ENCODE measurements at places on chromosomes 4 and X. TPM values are rescaled to one million over a fixed set of nuclear protein-coding genes. Genes with fewer than 3 reads are reported as not detected.

The PHEX gene
- total RNA-seq = 0.73 TPM

DNA sequence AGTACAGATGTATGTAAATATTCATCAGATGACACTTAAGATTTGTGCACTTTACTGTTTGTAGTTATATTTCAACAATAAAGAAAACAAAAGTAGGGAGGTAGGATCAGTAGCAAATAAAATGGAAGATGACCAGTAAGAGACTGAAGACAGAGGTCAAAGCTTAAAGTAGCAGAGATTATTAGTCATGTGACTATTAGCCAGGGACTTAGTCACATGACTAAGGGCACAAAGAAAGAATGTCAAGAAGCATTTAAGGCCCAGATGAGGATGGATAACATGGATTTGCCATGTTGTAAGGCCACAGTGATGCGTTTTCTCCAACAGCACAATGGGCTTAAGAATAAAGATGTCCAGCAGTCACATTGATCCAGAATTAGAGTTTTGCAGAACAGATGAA, 479.6 kb downstream of the BCOR start:
- H3K27me3 ChIP-seq = no peaks in the 10 kb centered on the region
- no peaks in the 10 kb centered on the region for H3K4me1 ChIP-seq
- H3K4me3 ChIP-seq = no peak overlapping the region
- no peak overlapping the region for H3K27ac ChIP-seq
- DNase-seq = no peak

The DCHS2 gene
- total RNA-seq = 0.45 TPM

The BMPR1B gene
- total RNA-seq = 4.8 TPM

The CYLC1 gene
- total RNA-seq = not detected

- no peaks in the 10 kb centered on the region for H3K4me1 ChIP-seq
- DNase-seq = no peak
- H3K36me3 ChIP-seq = no peaks in the 10 kb centered on the region
- no peak overlapping the region for H3K27ac ChIP-seq
- no peak overlapping the region for H3K4me3 ChIP-seq
These were observed 36.9 kb downstream of the MORC4 start for GRCh38 chrX:106963111-106963510.

DNA sequence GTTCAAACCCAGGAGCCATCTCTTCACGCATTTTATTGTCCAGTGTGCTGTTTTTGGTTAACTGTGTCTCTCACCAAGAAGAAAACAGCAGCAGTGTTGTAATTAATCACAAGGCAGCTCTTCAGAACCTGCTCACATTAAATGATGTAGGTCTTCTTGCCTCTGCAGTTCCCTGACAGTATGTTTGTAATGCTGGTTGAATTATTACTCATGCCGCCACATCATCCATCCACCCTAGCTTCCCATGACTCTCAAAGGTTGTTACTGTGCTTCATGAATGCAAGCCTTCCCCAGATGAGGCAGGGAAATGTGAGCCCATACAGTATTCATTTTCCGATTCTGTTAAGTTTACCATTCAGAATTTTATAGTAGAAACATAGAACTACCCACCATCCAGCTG, 17.4 kb downstream of the TLR10 start:
- H3K4me3 ChIP-seq = no peak overlapping the region
- H3K27ac ChIP-seq = no peak overlapping the region
- no peaks in the 10 kb centered on the region for H3K27me3 ChIP-seq

The ATP2B3 gene
- total RNA-seq = 0.05 TPM

DNA sequence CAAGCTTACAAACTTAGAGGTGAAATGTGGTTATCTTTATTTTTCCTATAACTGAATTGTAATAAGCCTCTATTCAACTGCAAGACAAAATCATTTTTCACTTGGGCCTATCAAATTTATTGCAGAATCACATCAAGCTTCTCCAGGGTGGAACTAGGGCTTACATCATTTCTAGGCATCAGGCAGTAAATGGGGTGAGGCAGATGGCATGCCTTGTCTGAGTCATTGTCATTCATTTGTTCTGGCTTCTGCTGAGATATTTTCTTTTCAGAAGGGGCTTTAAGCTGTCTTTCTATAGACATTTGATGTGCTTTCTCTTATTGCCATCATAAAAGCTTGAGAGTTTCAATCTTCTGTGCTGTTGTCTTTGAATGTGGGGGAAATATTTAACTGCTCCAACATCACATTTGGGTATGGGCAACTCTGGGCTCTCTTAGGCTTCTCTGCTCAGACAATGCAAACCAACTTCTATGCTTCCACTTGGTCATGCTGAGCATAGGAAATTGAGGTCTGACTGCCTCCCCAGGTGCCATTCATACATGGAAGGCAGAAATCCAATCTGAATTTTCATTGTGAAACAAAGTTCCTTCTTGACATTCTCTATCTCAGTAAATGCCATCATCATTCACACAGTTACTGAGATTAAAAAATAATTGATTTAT, 225.8 kb upstream of the GIMD1 start:
- H3K4me3 ChIP-seq = no peak overlapping the region
- H3K36me3 ChIP-seq = no peaks in the 10 kb centered on the region
- H3K4me1 ChIP-seq = no peaks in the 10 kb centered on the region
- no peak overlapping the region for H3K27ac ChIP-seq
- no peaks in the 10 kb centered on the region for H3K27me3 ChIP-seq

The PRDM5 gene
- 40.5 TPM for total RNA-seq

GRCh38 chr4:187767158-187767557, 228.4 kb upstream of the ZFP42 start:
- no peaks in the 10 kb centered on the region for H3K36me3 ChIP-seq
- H3K4me1 ChIP-seq = no peaks in the 10 kb centered on the region
- no peak overlapping the region for H3K27ac ChIP-seq
- no peaks in the 10 kb centered on the region for H3K27me3 ChIP-seq
- no peak for DNase-seq

DNA sequence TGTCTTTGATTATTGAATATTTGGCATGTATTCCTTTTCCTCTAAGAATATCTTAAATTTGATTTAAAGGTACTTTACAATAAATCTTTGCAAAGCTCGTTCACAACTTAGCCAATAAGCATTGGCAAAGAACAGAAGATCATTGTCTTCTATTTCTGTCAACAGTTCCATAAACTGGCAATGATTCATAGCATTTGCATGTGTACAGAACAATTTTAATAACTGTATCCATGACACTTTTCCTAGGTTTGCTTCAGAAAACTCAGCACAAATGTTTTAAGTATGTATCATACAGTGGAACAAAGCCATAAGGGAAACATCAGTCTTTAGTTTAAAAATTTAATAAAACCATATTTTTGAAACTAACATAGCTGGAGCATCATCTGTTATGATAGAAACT, 462.7 kb upstream of the RPS6KA3 start:
- H3K4me1 ChIP-seq = no peaks in the 10 kb centered on the region
- no peaks in the 10 kb centered on the region for H3K27me3 ChIP-seq
- H3K27ac ChIP-seq = no peak overlapping the region
- no peak for DNase-seq
- no peak overlapping the region for H3K4me3 ChIP-seq
- no peaks in the 10 kb centered on the region for H3K36me3 ChIP-seq

DNA sequence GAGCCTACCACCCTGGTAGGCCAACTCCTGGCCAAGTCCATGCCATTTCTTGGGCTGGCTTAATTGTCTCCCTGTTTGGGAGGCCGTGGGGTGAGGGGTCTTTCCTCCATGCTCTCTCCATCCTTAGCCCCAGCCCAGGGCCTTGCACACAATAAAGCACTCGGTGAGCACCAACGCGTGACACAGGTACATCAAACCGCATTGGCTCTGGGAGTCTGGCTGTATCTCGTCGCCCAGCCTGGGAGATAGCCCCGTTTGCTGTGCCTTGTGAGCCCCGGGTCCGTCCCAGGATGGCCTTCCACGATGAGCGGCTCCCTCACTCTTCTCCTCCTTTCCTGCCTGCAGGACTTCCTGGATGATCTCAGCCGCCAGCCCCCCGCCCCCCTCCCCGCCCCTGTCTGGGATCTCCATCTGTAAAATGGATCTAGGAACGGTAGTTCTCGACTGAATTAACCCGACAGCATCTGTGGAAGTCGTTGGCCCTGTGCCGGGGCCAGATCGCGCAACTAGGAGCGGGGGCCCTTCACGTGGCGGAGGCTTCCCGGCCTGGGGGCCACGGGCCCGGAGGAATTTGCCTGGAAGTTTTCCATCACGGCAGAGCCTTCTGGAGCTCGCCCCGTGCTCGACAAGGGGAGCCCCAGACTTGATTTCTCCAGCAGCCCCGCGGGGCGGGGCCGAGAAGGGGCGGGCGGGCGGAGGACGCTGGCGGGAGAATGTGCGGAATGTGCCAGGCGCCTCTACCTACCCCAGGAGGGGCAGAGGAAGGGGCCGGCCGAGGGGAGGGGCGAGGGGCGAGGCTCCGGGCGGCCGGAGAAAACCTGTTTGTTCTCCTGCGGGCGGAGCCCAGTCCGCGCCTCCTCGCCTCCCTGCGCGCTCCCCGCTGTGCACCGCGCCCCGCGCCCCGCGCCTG, at the start of gene ZNF185:
Gene ZNF185 (plus strand): TSS at position 846 of the 910 bp plus-strand sequence. CDS start 16,423 bp downstream, outside the sequence.
- H3K27me3 ChIP-seq = no peaks in the 10 kb centered on the region
- H3K4me3 ChIP-seq = no peak within 1 kb of the TSS
- no peaks in the 10 kb centered on the region for H3K36me3 ChIP-seq
- DNase-seq = no peak
- H3K4me1 ChIP-seq = no peaks in the 10 kb centered on the region
- H3K27ac ChIP-seq = no peak within 1 kb of the TSS

- no peak overlapping the region for H3K27ac ChIP-seq
- H3K36me3 ChIP-seq = no peaks in the 10 kb centered on the region
- H3K4me1 ChIP-seq = peaks cover 18% of the 10 kb centered on the region
- H3K4me3 ChIP-seq = no peak overlapping the region
- peak; percentile 23 for DNase-seq
These were observed 33.1 kb downstream of the LNX1 start for GRCh38 chr4:53558065-53558801.

The CDX4 gene
- not detected for total RNA-seq

All from SJCRH30 (cell line).